T-cell (primary cell): ENCODE measurements at places on chromosomes 3 and 15. TPM values are rescaled to one million over a fixed set of nuclear protein-coding genes. Genes with fewer than 3 reads are reported as not detected.

MAGEL2 gene
- not detected for total RNA-seq

CLDN16 gene
- not detected for total RNA-seq

GOLGA6D gene
- not detected for total RNA-seq

GOLGA8S gene
- 0.41 TPM for total RNA-seq

CHDH gene
- total RNA-seq: 2.3 TPM

- no peak for DNase-seq
Measured at GRCh38 chr3:58657036-58657520, 9.5 kb downstream of the FAM3D start.

DNA sequence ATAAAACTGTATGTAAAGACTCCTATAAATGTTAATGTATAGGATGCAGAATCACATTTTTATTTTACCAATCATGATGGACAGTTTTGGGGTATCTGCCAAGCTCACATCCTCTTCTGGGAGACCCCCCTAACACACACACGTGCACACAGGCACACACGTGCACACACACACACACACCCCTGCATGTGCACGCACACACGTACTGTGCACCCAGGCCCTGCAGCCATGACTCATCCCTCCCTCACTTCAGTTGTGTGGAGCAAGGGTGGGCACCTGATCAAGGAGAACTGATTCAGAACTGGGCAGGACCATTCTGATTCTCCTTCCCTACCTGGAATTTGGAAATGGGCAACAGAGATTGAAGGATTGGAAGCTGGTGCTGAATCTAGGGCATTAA lies 16.0 kb upstream of the MINDY4B start:
- DNase-seq: no peak

DNA sequence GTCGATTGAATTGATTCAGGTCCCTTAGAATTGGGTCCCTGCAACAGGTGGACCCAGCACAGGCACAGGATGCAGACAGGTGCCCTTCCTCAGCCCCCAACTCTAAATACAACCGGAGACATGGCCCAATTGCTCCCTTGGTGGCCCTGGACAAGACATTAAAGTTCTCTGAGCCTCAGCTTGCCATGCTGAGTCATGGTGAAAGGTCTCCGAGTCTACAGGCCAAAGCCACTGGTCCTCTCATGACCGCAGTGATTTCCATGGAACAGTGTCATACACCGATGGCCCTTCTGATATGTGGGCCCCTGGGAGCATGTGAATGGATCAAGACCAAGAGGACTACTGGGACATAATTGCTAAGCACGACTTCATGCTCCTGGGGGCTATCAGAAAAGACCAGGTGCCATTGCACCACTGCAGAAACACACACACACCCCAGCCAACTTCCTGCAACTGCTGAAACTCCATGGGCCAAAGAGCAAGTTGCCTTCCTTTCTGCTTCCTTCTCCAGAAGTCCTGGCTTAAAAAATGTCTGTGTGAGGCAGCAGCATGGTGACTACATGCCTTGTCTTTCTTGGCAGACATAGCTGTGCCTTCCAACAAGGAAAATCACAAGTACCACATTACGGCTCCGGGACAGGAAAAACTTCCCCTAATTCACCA lies 38.8 kb downstream of the TBC1D2B start:
- no peak for DNase-seq

DNA sequence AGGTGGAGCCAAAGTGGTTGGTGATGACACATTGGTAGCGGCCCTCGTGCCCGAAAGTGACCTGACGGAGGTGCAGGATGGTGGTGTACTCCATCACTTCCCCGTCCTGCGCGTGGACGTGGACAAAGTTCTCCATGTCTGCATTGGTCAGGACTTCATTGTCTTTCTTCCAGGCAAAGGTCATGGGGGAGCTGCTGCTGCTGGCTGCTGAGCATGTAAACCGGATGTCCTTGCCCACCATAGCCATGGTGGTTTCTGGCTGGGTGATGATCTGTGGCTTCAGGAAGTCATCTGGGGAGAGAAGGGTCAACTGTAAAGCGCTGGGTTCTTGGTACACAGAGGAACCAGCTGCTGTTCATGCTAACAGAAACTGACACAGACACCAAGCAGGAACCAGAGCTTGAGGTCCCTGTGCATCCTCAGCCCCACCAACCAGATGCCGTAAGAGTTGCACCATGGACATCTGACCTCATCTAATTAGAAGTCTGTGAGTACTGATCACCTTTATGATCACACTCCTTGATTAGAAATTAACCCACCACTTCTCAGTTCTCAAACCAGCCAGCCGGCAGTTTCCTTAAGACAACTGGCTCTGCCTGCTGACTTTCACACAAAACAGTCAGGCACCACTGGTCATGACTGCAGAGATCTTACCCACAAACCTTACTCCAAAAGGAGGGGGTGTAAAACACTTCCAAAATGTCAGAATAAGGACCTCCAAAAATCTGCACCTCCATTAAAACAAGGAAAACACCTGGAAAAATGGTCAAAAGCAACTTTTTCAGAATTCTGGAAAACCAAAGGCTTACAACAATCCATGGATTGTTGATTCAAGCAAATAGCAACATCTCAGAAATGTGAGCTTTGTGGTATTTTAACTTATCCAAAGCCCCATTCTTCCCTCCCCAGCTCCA lies 114.6 kb downstream of the LRIG1 start:
- no peak for DNase-seq

DNA sequence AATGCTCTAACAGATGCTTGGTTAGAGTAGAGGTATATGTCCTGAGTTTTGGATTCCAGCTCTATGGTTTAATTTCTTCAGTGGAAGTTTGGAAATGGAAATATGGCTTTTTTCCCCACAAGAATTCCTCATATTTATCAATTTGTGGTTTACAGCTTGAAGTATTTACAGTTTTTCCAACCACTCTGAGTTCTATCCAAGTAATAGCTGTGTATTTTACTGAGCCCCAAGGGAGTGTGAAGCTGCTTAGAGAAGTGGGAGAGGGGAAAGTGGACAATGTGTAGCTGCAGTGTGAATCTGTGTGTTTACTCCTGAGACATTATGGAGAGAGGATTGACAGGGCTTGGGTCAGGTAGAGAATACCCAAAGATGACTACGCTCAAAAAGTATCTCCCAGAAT lies 54.5 kb downstream of the NEK11 start:
- no peak for DNase-seq

DNA sequence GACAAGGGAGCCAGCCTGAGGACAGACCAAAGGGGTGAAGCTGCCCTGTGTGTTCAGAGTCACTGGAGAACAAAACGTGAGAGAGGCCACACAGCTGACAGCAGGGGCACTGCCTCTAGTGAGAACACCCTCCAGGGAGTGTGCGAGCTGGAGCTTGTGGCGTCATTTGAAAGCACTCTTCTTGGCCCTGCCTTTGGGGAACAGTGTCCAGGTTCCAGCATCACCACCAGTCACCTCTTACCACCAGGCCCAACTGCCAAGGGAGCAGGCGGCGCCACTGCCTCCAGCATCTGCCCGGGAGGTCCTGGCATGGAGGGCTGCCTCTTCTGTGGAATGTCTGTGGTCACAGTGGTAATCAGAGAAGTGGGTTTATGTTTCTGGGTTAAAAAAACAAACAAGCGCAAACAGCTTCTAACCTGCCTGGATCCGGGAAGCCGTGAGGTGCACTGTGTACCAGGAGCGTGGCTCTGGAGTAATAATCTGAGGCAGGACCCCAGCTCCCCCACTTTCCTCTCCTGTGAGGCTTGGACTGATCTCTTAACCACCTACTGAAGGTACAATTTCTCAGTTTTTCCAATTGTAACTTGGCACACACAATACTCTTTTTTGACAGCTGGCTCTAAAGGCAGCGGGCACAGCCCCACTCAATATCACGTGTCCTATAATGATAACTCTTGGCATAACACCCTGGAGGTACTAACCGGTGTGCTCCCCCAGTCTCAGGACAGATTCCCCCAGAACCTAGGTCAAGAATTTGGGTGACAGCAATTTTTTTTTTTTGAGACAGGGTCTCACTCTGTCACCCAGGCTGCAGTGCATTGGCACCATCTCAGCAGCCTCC lies 32.2 kb upstream of the CDCP1 start:
- no peak for DNase-seq

DNA sequence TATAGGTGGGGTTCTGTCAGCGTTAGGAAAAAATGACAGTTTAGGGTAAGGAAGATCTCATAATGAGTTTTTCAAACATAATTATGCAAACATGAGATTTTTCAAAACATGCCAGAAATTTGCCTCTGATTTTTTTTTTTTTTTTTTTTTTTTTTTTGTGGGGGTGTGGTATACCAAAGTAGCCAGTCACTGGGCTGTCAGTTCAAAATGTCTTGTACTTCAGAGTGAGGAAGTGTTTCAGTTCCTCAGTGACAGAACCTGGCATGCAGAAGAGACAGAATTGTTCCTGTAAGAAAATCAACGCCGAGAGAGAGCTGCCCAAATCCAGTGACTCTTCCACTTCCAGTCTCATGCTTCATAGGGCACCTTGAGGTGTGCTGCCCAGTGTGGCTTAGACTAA lies 9.7 kb downstream of the NCBP2 start:
- DNase-seq: no peak

GRCh38 chr3:197504641-197505121 lies 51.1 kb downstream of the BDH1 start:
- no peak for DNase-seq

GRCh38 chr15:68658151-68658550 lies 79.4 kb downstream of the CORO2B start:
- no peak for DNase-seq

DNA sequence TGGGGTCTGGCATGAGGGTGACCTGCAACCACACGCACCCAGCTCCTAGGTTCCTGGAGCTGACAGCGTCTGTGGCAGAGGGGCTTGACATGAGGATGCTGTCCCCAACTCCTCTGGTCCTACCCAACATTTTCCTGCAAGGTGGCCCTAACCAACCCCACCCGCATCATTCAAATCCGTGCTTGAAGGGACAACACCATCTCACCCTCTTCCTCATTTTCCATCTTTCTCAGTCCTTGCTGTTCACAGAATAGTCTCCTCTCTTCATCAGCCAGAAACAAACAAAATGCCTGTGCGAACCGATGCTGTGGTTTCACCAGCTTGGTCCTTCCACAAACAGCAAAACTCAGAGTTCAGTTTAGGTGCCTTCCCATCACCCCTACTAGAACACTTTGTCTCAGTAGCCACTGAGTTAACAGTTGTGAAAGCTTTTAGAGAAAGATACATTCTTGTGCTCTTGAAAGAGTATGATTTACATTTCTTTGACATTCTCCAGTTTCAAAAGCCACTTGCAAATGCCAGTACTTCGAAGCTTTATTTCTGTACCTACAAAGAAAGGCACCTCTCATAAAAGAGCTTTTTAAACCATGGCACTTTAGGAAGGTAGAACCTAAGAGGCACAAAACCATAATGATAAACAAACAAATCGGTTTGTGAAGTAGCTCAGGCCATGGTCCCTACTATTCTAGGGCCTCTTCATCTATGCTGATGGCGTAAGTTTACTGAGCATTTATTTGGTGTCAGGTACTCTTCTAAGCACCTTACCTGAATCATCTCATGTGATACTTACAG lies 360.1 kb downstream of the SHQ1 start:
- DNase-seq: no peak

DNA sequence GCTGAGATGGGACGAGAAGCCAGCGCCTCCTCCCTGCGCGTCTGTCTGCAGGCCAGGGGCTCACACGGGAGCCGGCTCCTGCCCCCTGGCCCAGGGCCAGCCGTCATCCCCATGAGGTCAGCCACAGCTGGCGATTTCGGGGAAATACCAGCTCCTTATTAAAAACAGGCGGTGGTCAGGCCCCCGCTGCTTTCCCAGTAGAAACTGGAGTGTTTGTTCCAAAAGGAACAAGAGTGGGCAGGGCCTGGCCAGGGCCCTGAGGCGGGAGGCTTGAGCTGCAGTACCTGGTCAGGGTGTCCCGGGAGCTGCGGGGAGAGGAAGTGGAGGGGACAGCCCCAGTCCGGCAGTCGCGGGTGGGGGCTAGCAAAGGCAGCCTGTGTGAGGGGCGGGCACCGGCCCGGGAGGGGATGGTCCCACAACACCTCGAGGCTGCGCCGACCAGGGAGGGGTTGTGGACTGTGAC lies 17.8 kb downstream of the MYL3 start:
- no peak for DNase-seq
